ENCODE measurements at places on chromosomes 3 and 15. TPM values are rescaled to one million over a fixed set of nuclear protein-coding genes. Genes with fewer than 3 reads are reported as not detected.

- no peak for DNase-seq
- H3K36me3 ChIP-seq: no peaks in the 10 kb centered on the region
- H3K4me1 ChIP-seq: no peaks in the 10 kb centered on the region
- no peak overlapping the region for H3K27ac ChIP-seq
- peaks cover 15% of the 10 kb centered on the region for H3K27me3 ChIP-seq
Measured at GRCh38 chr3:128478576-128479506, 12.2 kb upstream of the DNAJB8 start.

DNA sequence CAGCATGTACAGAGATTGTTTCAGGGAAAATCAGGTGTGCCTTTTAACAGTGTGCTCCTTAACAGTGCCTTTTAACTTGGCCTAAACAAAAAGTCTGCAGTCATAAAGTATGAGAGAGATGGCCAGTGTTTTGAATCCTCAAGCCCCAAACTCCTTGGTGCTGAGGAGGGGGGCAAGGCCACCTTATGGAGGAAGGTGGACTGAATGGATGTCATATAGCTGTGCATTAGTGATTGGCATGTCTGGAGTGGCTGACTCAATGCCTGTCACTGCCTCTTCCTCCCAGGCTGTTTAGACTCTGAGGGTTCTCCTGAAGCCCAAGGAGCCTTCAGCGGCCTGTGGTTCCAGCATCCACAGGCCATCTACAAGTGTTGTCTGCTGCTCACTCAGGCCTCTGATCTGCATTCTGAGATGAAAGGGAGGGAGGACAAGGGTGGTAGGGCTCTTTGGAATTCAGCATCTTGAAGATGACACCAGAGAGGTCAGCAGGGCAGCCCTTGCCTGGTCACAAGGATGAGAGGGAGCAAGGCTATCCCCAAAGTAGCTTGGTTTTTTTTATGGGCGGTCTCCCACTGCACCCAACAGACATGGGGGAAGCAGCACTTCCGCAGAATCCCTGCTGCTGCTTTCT is 1.5 kb downstream of the FOXL2NB start:
- H3K4me1 ChIP-seq: peaks cover 43% of the 10 kb centered on the region
- peaks cover 58% of the 10 kb centered on the region for H3K27me3 ChIP-seq
- no peak overlapping the region for H3K4me3 ChIP-seq
- no peaks in the 10 kb centered on the region for H3K36me3 ChIP-seq
- no peak for DNase-seq

GRCh38 chr15:25684521-25685431 is 178.4 kb downstream of the ATP10A start:
- no peaks in the 10 kb centered on the region for H3K36me3 ChIP-seq
- DNase-seq: peak; percentile 20
- no peak overlapping the region for H3K27ac ChIP-seq
- H3K27me3 ChIP-seq: no peaks in the 10 kb centered on the region
- H3K4me3 ChIP-seq: no peak overlapping the region
- H3K4me1 ChIP-seq: no peaks in the 10 kb centered on the region

- no peak overlapping the region for H3K4me3 ChIP-seq
- no peaks in the 10 kb centered on the region for H3K36me3 ChIP-seq
- no peaks in the 10 kb centered on the region for H3K4me1 ChIP-seq
Measured at GRCh38 chr3:170320461-170321121, 36.9 kb upstream of the SKIL start.

Gene APOD
- 756 TPM for total RNA-seq

Gene DUOXA1
- total RNA-seq: 146 TPM

GRCh38 chr3:41222501-41222900 is 23.2 kb downstream of the CTNNB1 start:
- no peaks in the 10 kb centered on the region for H3K27me3 ChIP-seq
- peaks cover 32% of the 10 kb centered on the region for H3K36me3 ChIP-seq
- no peak overlapping the region for H3K4me3 ChIP-seq
- H3K4me1 ChIP-seq: peaks cover 48% of the 10 kb centered on the region
- DNase-seq: no peak
- no peak overlapping the region for H3K27ac ChIP-seq

All from thyroid gland (tissue), 4 donors.